Stimulated activated CD4-positive, alpha-beta T cell treated with anti-CD3 and anti-CD28 coated beads, TNF-alpha, amount 100 ng/mL, for 1 hour (primary cell): ENCODE measurements at places on chromosomes 5 and 9.

GRCh38 chr5:170046241-170046640, 59.5 kb upstream of the FOXI1 start:
- DNase-seq = no peak

DNA sequence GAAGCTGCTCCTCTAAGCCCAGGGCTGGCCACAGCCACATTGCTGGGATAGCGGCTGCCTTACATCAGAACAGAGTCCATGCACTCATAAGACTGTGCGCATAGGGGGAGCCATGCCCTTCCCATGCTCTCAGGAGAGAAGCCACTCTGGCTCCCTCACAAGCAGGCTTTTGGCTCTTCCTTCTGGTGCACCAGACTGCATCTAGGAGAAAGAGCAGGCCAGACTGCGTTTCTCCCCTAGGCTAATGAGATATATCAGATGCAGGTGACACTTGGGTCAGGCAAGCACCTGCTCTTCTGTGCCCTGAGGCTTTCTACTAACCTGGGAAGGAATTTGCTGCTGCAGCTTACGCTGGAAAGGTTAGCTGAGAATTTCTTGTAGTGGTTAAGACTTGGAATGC, 43.2 kb upstream of the BRINP1 start:
- no peak for DNase-seq

GRCh38 chr9:98502311-98502975, 206.3 kb downstream of the GABBR2 start:
- DNase-seq = no peak

GRCh38 chr9:12060811-12061210, 632.4 kb upstream of the TYRP1 start:
- DNase-seq = no peak

GRCh38 chr5:17256171-17256570, 38.7 kb downstream of the BASP1 start:
- no peak for DNase-seq

- no peak for DNase-seq
Observed at GRCh38 chr5:2724831-2725230, 26.6 kb downstream of the IRX2 start.

GRCh38 chr5:65750938-65751337, 28.9 kb downstream of the NLN start:
- DNase-seq = no peak

DNA sequence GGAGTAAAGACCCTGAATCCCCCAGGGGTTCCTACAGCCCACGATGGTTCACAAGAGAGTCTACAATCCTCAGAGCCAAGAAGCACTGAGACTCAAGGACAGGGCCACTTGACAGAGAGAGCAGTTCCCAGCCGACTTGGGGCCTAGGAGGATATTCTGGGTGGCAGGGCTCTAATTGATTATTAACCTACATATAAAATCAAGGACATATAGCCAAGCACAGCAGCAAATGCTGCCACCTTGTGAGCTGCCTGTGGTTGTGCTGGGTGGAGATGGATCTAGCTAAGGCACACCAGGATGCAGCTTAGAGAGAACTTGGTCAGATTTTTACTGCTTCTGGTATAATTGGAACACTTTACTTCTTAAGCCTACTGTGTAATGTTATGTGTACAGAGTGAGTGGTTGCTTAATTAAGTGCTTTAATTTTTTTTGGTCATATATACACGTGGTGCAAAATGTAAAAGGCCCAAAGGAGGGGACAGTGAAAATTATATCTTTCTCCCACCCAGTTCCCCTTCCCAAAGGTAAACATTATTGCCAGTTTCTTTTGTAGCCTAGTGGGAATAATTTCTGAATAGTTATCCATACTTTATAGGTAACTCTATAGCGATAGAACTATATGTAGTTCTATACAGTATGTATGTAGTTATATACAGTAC, 78.8 kb downstream of the F2RL2 start:
- peak; percentile 26 for DNase-seq

DNA sequence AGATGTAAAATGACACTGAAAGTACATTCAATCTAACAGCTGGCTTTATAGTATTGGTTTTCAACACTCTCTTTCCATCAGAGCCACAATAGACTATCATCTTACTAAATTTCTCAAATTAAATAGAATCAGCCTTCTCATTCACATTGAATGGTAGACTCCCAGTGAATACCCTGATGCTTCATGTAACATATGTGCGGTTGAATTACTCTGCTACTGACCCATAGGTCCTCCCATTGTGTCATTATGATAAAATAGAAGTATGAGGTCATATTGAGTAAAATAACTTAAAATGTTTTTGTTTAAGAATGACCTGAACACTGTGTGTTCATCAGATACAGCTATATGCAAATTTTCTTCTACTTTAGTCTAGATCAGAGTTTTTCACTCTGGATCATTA, 75.9 kb upstream of the ADAMTSL1 start:
- no peak for DNase-seq

- no peak for DNase-seq
Observed at GRCh38 chr5:71693828-71694427, 25.1 kb upstream of the CARTPT start.

- no peak for DNase-seq
Observed at GRCh38 chr5:89338935-89339334, 456.0 kb upstream of the MEF2C start.

DNA sequence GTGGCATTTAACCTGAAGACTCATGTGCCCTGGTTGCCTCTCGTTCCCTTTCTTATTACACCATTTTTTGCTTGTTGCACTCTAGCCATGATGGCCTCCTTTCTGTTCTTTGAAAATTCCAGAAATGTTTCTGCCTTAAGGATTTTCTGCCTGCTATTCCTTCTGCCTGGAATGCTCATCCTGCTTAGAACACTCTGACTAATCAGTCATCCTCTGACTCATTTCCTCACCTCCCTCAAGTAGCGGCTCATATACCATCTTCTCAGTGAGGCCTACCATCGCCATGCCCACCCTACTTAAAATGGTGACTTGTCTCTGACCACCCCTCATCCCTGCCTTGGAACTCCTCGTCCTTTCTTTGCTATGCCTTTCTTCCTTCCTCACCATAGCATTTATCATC, 68.8 kb downstream of the KIF4B start:
- no peak for DNase-seq

DNA sequence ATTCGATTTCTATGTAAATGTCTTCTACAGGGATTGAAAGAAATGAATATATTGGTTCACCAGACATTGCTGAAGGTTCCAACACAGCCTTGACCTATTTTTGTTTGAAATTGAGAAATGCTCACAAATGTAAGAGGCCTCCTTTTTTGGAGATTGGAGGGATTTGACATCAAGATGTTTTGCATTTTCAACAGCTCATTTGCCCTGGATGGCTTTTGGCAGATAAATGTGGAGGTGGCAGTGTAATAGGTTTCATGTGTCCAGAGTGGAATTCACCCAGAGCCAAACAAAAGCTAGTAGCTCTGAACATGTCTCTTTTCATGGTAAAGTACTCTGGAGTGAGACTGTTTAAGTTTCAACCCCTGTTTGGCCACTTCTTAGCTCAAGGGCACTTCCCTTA, 77.3 kb downstream of the PALM2AKAP2 start:
- no peak for DNase-seq

DNA sequence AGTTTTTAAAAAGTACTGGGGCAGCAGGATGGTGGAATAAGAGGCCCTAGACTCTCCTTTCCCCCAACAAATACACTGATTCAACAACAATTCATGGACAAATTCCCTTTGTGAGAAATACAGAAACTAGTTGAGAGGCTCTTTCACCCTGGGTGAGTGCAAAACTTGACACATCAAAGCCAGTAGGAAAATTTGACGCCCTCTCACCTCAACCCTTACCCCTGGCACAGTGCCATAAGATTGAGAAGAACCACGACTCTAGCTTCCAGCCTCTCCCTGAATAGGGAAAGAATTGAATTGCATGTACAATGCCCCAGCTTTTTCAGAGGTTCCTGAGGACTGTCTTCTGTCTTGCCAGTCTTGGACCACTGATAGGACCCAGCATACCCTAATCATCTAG, 12.3 kb downstream of the KIF4B start:
- DNase-seq = no peak

- no peak for DNase-seq
Observed at GRCh38 chr9:99070681-99071080, 34.2 kb upstream of the TGFBR1 start.

DNA sequence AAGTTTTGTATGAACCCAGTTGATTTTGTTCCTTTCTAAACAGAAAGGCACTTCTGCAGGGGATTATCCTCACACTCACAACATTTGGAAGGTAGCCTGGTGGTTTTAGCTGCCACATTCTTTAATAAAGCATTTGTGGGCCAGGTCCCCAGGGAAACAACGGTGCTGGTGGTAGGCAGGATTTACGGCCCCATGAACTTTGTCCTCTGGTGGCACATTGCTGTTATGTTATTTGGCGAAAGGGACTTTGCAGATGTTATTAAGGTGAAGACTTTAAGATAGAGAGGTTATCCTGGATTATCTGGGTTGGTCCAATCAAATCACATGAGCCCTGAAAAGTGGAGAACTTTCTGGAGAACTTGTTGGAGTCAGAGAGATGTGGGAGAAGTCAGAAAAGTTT, 86.3 kb upstream of the C9orf72 start:
- DNase-seq = no peak

DNA sequence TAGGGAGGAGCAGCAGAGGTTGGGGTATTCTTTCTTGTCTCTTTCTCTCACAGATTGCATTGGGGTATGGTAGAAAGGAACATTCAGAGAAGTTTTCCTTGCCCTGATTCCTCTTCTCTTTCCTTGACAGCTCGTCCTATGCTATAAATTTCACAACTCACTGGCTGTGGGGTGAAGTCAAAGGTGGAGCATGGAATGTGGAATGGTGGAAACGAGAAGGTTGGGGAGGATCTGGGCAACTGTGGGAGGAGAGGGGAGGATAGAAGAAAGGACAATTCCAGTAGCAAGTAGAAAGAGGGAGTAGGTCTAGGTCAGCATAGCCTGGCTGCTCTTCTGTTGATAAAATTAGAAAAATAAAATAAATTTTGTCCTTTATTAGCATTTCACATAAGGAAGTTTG, 39.0 kb upstream of the POC5 start:
- DNase-seq = no peak
